Retina (tissue), 1 donor: ENCODE measurements at places on chromosomes 5 and 9.

DNA sequence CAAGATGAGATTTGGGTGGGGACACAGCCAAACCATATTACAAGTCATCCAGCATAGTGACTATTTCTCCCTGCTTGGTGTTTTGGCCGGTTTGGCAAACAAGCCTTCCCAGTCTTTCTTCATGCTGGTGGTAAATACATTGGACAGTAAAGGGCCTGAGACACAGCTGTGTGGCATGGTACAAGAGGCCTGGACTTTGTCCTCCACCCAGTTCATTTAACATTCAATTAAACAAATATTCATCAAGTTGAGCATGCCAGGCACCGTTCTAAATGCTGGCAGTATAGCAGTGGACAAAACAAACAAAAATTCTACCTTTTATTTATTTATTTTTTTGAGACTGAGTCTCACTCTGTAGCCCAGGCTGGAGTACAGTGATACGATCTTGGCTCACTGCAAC lies 62.7 kb upstream of the SLC28A3 start:
- DNase-seq: no peak

GRCh38 chr5:68478301-68479095 lies 262.9 kb downstream of the PIK3R1 start:
- no peak for DNase-seq

DNA sequence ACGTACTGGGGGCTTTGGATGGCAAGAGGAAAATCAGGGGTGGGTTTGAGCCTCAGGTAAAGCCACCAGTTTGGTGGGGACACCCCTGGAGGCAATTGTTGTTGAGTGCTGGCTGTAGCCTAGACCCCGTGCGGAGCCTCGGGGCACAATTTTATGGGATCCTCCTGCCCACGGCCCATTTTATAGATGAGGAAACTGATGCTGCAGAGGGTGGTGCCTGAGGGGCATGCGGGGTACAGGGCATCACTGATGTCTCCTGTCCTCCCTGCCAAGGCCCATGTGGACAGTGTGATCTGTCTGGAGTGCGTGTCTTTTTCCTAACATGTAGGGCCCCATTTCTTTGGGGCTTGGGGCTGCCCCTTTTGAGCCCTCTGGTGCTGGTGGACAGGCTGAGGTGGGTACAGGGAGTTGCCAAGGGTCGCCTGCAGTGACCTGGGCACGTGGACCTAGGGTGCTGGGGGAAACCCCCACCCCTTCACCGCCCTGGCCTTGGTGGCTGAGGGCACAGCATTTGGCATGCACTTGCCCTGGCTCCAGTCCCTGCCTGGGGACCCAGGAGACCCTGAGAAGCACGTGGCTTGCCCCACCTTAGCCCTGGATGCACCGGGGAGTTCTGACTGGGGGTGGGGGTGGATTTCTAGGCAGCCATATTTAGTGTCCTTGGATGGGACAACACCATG lies 22.1 kb downstream of the WNK2 start:
- DNase-seq: no peak

DNA sequence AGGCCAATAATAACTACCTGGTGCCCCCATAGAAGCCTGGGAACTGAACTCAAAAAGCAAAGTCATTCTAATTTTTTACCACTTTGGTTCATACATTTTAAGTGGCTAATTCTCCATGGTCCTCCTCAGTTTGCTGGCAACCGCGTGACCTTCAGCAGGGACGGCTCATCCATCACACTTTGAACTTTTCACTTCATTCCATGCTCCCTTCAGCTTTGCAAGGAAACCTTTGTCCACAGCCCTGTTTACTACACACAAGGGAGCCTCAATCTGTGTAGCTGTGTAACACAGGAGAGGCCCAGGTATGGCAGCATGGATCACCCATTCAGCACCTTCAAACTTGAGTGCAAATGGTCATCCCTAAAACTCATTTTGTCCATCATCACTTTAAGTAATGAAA lies 552.4 kb downstream of the IRX1 start:
- DNase-seq: no peak

GRCh38 chr5:57494104-57495098 lies 11.8 kb upstream of the ACTBL2 start:
- DNase-seq: no peak

GRCh38 chr5:72837524-72838096 lies 21.1 kb downstream of the TNPO1 start:
- no peak for DNase-seq

DNA sequence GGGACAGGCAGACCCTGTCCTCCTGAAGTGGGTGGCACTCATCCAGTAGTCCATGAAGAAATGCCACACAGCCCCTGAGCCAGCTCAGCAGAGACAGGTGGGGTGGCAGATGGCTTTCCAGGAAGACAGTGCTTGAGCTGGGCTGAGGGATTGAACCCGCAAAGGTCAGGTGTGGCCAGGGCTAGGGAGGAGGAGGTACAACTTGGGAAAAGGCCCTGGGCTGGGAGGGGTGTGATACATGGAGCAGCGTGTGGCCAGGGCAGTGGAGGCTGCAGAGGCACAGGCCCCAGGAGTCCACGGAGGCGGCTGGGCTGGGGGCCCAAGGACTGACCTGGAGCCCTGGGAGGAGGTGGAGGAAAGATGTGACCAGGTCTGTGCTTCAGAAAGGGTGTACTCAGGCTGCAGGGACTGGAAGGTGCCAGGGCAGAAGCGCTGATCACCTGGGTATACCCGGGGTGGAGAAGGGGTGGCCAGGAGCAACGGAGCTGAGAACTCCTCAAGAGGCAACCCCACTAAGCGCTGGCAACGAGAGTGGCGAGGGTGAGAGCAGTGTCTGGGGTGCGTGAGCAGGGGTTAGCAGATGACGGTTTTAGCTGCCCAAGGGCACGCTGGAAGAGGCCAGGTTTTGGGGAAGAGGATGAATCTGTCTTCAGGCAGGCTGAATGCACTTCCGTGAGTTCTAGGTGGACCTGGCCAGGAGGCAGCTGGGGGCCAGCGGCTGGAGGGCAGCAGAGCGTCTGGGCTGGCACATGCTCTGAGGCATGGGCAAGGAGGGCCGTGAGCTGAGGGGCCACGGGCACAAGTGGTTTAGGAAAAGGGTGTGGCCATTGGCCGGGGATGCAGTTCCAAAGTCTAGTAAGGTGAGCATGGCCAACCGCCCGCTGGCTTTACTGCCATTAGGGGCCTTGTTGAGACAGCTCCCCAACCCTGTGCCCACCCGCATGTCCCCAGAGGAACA lies 3.9 kb upstream of the RABL6 start:
- DNase-seq: no peak

GRCh38 chr5:42605490-42605889 lies 151.1 kb upstream of the CCDC152 start:
- DNase-seq: peak; percentile 16

GRCh38 chr5:164296603-164297080 lies 791.2 kb downstream of the MAT2B start:
- peak; percentile 75 for DNase-seq
